ENCODE measurements at places on chromosomes 12 and 14. TPM values are rescaled to one million over a fixed set of nuclear protein-coding genes. Genes with fewer than 3 reads are reported as not detected.
A peak's percentile ranks its signal among the peaks of the same experiment; 100 is the strongest.

DNA sequence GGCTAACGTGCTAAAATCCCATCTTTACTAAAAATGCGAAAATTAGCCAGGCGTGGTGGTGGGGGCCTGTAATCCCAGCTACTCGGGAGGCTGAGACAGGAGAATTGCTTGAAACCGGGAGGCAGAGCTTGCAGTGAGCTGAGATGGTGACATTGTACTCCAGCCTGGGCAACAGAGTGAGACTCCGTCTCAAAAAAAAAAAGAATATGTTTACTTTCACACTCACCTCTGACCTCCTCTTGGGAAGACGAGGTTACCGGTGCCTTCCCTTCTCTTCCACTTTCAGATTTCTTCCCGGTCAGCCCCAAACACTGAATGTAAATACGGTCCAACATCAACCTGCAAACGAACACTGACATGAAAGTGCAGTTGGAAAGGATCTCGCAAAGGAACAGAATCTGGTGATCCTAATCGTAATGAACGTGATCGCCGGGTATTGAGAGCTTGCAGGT, 31.8 kb upstream of the PPP1R13B start:
- no peak overlapping the region for H3K27ac ChIP-seq
- no peak for DNase-seq
- H3K4me3 ChIP-seq, result no peak overlapping the region

Gene SUOX
- 12.9 TPM for total RNA-seq

Gene DPY19L2
- total RNA-seq, result 0.22 TPM

- no peak for DNase-seq
- H3K36me3 ChIP-seq, result no peaks in the 10 kb centered on the region
- H3K27me3 ChIP-seq, result no peaks in the 10 kb centered on the region
- H3K27ac ChIP-seq, result no peak overlapping the region
- no peaks in the 10 kb centered on the region for H3K4me1 ChIP-seq
- H3K4me3 ChIP-seq, result no peak overlapping the region
Measured at GRCh38 chr12:115661112-115661511, 616.4 kb downstream of the MED13L start.

DNA sequence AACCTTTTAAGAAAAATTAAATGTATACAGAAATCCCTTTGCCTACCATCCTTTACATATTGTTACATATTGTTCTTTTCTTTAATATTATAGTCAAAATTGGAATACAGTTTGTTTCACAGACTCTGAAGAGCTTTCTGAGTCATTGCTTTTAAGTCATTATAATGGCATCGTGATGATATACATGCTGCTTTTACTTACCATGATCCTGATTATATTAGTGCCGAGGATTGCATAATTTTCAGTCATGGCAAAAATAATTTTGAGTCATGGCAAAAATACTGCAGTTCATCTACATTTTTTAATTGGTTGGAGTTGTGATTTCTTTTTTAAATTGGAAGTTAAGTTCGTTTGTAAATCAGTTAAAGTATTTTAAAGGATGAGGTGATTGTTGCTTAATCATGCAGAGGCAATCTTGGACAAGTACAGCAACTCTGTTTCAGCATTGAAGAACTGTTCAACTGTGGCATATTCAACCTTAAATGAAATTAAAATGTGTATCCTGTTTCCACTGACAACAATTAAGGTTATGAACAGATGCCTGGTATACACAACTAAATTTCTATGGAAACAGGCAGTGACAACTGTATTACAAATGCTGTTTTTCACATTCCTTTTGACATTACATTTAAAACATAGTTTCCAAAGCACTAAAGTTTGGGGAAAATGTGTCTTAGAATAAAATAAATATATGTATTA, 142.3 kb downstream of the PCNX1 start:
- H3K4me3 ChIP-seq, result no peak overlapping the region
- peaks cover 29% of the 10 kb centered on the region for H3K36me3 ChIP-seq
- H3K27ac ChIP-seq, result no peak overlapping the region
- H3K27me3 ChIP-seq, result no peaks in the 10 kb centered on the region
- DNase-seq, result no peak

- no peak overlapping the region for H3K4me3 ChIP-seq
- no peaks in the 10 kb centered on the region for H3K36me3 ChIP-seq
- no peak overlapping the region for H3K27ac ChIP-seq
- H3K27me3 ChIP-seq, result peaks cover 10% of the 10 kb centered on the region
Measured at GRCh38 chr14:74558655-74559054, 53.4 kb downstream of the LTBP2 start.

DNA sequence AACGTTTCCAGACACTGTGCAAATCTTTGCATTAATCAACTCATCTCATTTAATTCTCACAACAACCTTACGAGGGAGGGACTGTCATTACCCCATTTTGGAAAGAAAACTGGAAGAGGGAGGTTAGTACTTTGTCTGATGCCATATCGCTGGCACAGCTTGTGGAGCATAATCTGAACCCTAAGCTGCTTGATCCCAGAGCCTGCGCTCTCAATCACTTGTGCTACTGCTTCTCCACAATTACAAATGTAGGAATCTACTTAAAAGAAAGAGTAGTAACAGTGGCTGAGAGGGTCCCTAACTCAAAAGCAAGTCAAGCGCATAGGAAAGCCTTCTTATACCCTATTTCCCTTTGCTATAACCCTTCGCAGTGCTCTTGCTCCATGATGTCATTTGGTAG, 3.2 kb downstream of the EFS start:
- H3K27me3 ChIP-seq, result peaks cover 19% of the 10 kb centered on the region
- H3K4me3 ChIP-seq, result no peak overlapping the region
- H3K36me3 ChIP-seq, result no peaks in the 10 kb centered on the region
- no peaks in the 10 kb centered on the region for H3K4me1 ChIP-seq
- no peak overlapping the region for H3K27ac ChIP-seq

DNA sequence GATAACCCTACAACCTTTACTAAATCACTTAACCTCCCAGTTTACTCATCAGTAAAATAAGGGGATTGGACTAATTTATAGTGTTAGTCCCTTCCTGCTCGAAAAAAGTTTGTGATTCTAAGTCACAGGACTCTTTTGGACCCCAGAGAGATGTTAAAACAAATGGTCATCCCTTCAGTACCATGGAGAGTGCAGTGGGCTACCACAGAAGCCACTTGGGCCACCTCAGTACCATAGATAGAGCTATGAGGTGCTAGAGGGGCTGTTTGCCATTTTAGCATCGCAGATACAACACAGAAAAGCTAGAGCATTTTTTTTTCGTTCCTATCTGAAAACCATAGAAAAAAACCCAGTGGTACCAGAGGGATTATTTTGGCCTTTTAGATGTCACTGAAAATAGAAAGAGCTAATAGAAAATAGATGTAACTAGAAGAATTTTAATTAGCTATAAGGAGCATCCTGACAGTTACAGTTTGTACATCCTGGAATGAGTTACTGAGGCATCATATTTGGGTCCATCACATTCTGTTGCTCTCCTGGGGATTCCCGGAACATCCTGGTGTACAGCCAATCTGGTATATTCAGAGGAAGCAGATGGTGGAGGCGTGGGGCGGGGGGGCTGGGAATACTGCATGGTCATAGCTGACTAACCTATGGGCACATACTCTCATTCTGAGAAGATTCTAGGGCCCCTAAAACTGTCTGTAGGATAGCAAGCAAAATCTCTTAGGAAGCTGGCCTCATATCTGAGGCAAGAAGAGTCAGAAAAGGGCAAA, 2.8 kb downstream of the ZNF219 start:
- no peak overlapping the region for H3K27ac ChIP-seq
- H3K36me3 ChIP-seq, result peaks cover 2% of the 10 kb centered on the region
- peaks cover 19% of the 10 kb centered on the region for H3K27me3 ChIP-seq
- DNase-seq, result no peak
- H3K4me1 ChIP-seq, result peaks cover 27% of the 10 kb centered on the region
- peak overlapping the region; percentile 58 for H3K4me3 ChIP-seq

- H3K27me3 ChIP-seq, result no peaks in the 10 kb centered on the region
- H3K27ac ChIP-seq, result no peak overlapping the region
- peaks cover 16% of the 10 kb centered on the region for H3K36me3 ChIP-seq
- no peak for DNase-seq
Measured at GRCh38 chr12:89479982-89480381, 44.6 kb downstream of the GALNT4 start.
